ENCODE measurements at places on chromosomes 3 and 15.
A peak's percentile ranks its signal among the peaks of the same experiment; 100 is the strongest.

GRCh38 chr15:55627730-55628368 is 39.7 kb upstream of the PYGO1 start:
- DNase-seq: no peak

DNA sequence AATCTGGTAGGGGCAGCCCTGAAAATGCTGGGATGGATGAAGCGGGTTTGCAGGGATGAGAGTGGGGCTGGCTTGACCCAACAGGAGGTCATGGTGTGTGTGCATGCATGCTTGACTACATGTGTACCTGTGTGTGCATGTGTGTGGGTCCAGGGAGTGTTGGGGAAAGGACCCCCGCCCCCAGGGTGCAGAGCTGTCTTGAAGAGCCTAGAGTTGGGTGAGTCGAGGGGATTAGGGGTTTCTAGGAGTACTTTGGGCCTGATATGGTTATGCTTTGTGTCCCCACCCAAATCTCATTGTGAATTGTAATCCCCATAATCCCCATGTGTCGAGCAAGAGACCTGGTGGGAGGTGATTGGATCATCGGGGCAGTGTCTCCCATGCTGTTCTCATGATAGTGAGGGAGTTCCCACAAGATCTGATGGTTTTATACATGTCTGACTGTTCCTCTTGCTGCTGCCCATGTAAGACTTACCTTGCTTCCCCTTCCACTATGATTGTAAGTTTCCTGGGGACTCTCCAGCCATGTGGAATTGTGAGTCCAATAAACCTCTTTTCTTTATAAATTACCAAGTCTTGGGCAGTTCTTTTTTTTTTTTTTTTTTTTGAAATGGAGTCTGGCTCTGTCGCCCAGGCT is 5.2 kb upstream of the LCTL start:
- no peak for DNase-seq

GRCh38 chr3:138065949-138066348 is 49.5 kb downstream of the DZIP1L start:
- DNase-seq: no peak

- DNase-seq: no peak
Measured at GRCh38 chr3:52891164-52891563, 6.2 kb downstream of the STIMATE start.

GRCh38 chr15:20386198-20386597 is 155.4 kb downstream of the GOLGA6L6 start:
- no peak for DNase-seq

GRCh38 chr15:72319985-72320671 is at the start of gene CELF6:
CELF6 (minus strand) TSS chr15:72320157; CDS start chr15:72319874, 283 bp downstream.
- peak; percentile 97 for DNase-seq

DNA sequence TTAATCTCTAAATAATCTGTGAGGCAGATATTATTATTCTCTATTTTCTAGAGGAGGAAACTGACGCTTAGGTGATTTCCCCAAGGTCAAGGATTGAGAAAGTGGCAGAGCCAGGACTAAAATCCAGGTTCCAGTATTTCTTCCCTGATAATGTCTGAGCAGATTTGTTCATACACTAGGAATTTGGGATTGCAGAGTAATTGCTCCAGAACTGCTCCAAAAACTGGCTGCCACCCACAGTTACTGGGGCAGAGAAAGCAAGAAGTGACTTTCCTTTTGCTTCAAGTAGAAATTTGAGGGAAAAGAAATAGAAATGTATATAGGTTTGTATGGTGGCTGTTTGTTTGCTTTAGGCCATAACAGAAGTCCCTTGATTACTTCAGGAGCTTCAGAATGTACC is 60.6 kb downstream of the SLC12A8 start:
- DNase-seq: no peak

DNA sequence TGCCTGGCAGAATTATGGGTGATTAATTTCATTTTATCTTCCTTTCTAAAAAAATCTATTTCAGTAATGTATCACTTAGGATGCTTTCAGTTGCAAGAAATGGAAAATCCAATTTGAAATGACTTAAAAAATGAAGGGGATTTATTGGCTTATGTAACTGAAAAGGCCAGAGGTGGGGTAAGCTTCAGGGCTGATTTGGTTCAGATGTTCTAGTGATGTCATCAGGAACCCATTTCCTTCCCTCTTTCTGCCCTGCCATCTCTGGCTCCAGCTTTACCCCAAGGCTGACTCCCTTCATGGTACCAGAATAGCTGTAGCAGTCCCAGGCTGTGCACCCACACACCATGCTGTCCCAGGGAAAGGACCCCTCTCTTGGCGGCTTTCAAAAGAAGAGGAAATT is 18.5 kb upstream of the REC114 start:
- no peak for DNase-seq

GRCh38 chr3:187942658-187943241 is 197.5 kb upstream of the BCL6 start:
- DNase-seq: no peak

Data from D341Med (cell line).